Fibroblast of the aortic adventitia (primary cell): ENCODE measurements at places on chromosomes 4 and X. TPM values are rescaled to one million over a fixed set of nuclear protein-coding genes. Genes with fewer than 3 reads are reported as not detected.

SERTM2 gene
- not detected in 2 replicates for total RNA-seq

CTAG1B gene
- total RNA-seq = not detected in 2 replicates

NFKB1 gene
- 17.3 and 21.3 TPM in 2 replicates for total RNA-seq

PHOX2B gene
- total RNA-seq = not detected in 2 replicates

UCHL1 gene
- 765 and 2,143 TPM in 2 replicates for total RNA-seq

EDA2R gene
- total RNA-seq = 9.2 and 28.1 TPM in 2 replicates

SLC49A3 gene
- total RNA-seq = 5.6 and 11.6 TPM in 2 replicates

C4orf50 gene
- total RNA-seq = 0.08 TPM in 1 of 2 replicates, not detected in the other

AADAT gene
- total RNA-seq = 6.2 and 7.4 TPM in 2 replicates

HPGD gene
- total RNA-seq = 2.7 TPM in 1 of 2 replicates, not detected in the other

XPNPEP2 gene
- 3.6 and 5.7 TPM in 2 replicates for total RNA-seq

TEX13C gene
- total RNA-seq = not detected in 2 replicates

SMIM9 gene
- total RNA-seq = not detected in 2 replicates

RRH gene
- total RNA-seq = 0.09 TPM in 1 of 2 replicates, not detected in the other

S100P gene
- total RNA-seq = not detected in 2 replicates

NDNF gene
- total RNA-seq = 0.36 TPM in 1 of 2 replicates, not detected in the other
